ENCODE measurements at places on chromosomes 2 and 18.
A peak's percentile ranks its signal among the peaks of the same experiment; 100 is the strongest.

DNA sequence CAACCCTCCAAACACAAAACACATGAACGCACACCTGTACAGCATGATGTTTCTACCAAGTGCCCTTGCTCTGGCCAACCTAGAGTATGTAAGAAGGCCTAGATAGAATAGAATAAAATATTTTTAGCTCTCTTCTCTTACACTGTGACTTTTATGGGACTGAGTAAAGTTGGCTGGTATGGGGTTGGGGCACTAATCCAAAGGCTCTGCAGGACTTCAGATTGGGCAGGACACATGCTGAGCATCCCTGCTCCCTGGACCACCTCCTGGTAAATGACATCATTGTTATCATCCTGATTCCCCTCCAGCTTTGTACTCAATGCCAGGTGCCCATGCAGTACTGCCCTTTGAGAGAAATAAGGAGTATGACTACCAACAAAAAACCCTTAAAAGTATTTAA is 322.2 kb downstream of the SLC8A1 start:
- no peak for DNase-seq

DNA sequence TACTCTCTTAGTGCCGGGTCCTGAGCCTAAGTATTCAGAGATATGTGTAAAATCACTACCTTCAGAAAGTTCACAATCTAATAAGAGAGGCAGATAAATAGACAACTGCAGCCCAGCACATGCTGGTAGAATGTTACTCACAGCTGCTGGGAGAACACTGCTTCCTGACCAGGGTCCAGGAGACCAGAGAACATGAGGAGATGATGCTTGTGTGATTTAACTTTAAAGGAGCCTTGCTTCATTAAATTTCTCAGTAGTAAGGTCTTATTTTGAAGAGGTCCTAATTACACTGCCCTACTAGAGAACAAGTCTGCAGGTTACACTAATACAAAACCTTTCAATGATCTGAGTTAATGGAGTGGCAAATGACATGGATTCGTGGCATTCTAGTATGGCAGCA is 209.9 kb upstream of the TRIB2 start:
- DNase-seq: no peak

- DNase-seq: no peak
These were observed 67.3 kb downstream of the ACKR3 start for GRCh38 chr2:236636714-236637470.

DNA sequence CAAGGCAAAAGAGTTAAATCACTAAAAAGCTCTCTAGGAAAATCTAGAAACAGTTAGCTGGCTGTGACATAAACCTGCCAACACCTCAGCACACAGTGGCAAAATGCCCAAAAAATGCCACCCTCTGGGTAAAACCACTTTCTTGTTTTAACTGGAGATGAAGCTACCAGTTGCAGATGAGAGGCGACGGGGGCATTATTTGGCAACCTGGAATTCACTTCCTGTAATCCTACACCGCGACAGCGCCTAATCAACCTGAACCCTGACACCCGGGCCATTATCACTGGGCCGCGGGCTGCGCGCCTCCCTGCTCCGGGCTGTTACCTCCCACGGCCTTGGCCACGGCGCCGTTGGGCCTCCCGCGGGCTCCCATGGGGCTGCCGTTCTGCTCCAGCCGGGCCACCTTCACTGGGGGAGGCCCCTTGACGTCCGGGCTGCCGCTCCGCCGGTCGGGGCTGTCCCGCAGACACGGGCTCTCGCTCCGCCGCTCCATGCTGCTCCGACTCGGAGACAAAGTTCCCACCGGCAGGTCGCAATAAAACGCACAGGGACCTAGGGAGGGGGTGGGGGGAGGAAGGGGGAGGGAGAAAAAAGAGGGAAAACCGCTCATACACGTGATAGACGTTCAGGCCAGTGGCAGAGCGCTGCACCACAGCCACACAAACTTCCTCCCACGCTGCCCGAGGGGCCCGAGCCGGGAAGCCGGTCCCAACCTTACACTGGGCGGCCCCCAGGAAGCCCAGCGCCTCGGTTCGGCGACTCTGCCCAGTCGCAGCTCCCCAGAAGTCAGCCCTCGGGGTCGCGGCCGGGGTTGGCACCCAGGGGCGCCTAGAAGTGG is 2.0 kb downstream of the SATB2 start:
- DNase-seq: peak; percentile 75

DNA sequence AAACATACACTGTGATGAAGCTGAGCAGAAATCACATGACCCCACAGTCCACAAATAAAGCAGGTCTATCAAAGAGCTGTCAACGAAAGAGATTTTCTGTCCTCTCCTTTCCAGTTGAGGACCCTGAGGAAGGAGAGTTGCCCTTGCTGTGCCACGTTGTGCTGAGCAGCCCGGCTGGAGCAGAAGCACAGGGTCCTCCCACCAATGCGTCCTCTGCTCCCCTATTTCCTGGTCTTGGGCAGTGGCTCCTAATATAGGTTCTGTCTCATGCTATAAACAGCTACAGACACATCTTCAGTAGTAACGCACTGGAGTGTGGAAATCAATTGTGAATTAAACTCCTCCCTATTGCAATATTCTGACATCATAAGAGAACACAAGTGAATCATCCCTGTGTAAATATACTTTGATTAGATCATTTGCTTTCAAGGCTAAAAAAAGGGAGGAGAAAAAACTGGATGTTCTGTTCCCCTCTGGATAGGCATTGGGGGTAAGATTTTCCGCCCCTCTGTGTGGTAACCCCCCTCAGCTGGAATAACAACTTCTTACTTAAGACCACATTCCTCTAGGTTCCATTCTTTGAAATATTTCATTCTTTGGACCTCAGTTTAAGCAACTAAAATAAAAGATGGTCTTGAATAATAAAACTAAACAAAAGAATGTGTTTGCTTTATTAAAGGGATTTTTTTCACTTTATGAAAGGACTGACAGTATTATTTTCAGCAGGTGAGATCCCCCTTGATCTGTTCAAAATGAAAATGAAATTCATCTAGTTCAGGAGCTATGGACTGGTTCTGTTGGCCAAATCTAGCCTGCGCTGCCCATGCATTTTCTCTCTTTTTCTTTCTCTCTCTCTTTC is 8.3 kb upstream of the RHOB start:
- DNase-seq: peak; percentile 77

DNA sequence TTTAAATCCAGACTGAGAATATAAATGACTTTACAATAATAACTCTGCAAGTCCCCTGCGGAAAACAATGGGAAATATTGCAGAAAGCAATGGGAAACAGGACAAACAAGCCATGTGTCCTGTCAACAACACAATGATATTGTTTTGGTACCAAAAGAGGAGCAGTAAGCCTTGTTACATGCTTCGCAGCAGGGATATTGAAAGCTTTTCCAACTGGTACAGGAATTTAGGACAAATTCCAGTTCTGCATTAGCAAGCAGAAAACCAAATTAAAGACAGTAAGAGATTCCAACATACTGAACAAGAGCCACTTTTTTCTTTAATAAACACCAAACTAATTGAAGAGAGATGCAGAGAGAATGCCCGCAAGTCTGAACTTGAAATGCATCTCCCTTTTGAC is 30.0 kb downstream of the FRZB start:
- DNase-seq: no peak

DNA sequence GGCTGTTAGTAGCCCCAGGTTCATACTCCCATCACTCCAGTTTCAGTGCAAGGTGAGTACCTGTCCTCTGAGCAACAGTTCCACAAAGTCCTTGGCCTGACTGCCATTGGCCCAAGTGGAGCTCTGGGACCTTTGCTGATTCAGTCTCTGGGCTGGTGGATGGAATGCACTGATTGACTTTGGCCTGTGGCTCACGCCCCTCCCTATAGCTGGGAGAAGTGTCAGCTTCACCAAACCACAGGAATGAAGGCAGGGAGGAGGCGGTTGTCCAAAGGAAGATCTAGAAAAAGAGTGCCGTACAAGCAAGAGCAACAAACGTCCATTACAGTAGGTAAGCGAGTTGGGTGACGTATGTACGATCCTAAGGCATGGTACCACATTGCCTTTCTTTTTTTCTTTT is 34.0 kb downstream of the QPCT start:
- DNase-seq: peak; percentile 66

GRCh38 chr2:55156326-55156725 is 75.8 kb downstream of the CLHC1 start:
- DNase-seq: no peak

- peak; percentile 69 for DNase-seq
These were observed 99.1 kb downstream of the GREB1L start for GRCh38 chr18:21341141-21341540.

DNA sequence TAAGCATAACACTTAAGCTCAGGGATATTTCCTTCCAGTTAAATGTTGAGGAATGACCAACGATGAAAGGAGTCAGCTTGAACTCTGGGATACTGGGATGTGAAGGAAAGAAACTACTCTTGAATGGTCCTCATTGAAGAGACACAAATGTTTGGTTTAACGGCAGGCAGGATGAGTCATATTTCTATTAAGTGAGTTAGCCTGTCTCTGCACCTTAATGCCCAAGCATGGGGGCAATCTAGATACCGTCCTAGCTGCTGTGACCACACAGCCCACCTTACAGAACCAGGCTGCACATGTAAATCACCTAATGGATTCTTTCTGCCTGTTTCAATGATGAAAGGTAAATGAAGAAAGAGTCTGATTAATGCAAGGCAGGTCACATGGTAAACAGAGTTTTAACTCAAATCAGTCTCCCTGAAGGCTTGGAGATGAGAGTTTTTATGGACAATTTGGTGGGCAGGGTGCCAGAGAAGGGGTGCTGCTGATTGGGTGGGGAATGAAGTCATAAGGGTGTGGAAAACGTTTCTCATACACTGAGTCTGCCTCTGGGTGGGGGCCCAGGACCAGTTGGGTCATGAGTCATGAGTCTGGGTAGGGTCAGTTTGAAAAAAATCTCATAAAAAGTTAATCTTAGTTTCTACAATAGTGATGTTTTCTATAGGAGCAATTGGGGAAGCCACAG is 144.6 kb upstream of the MMADHC start:
- peak; percentile 83 for DNase-seq

GRCh38 chr18:45654677-45655076 is 39.4 kb downstream of the SLC14A2 start:
- no peak for DNase-seq

DNA sequence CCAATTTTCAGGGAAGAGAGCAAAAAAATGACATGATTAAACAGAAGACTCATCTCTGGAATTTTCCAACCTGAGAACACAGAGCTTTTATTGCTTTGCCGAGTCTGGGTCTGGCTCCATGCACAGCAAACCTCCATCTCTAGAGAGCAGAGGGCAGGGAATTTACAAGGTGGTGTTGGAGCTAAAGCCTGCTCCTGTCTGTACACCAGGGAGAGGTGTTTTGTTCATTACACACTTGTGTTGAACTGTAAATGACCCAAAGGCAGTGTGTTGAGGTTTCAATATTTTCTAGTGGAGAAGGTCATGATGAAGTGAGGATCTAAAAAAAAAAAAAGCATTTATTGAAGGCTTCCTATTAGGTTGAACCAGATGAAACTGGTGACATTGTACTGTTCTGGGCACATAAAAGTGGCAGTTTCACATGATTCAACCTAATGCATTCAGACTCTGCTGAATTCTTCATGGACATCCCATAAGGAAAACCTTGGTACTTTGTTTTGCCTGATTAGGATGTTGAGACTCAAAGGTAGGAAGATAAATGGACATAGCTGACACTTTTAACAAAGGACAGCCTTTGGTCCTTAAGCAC is 238.3 kb downstream of the CLIP4 start:
- no peak for DNase-seq

GRCh38 chr2:111176867-111177266 is 56.2 kb downstream of the BCL2L11 start:
- DNase-seq: no peak

DNA sequence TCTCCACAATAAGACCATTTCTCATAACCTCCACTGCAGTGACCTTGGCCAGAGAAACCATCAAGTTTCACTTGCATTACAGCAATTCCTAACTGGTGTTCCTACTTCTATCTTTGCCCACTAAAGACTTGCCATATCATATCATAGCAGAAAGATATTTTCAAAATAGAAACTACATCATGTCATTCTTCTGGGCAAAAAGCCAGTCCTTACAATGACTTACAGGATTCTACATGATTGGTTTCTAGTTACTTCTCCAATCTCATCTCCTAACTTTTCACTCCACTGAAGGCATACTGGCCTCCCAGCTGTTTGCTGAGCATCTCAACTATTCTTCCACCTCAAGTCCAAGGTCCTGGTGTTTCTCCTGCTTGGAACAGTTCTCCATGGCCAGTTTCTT is 151.4 kb downstream of the HNMT start:
- peak; percentile 18 for DNase-seq

GRCh38 chr2:128396946-128397345 is 78.3 kb upstream of the HS6ST1 start:
- no peak for DNase-seq

- DNase-seq: no peak
These were observed 4.0 kb downstream of the DIPK1C start for GRCh38 chr18:74453016-74453566.

GRCh38 chr2:10289352-10289751 is 13.4 kb upstream of the HPCAL1 start:
- DNase-seq: no peak

- peak; percentile 21 for DNase-seq
These were observed 132.2 kb downstream of the DOCK10 start for GRCh38 chr2:224909885-224910573.

- no peak for DNase-seq
These were observed 143.3 kb downstream of the GLI2 start for GRCh38 chr2:120878970-120879369.

GRCh38 chr2:145059343-145059742 is 539.4 kb upstream of the ZEB2 start:
- DNase-seq: no peak

GRCh38 chr2:163185160-163185559 is 346.6 kb upstream of the KCNH7 start:
- no peak for DNase-seq

DNA sequence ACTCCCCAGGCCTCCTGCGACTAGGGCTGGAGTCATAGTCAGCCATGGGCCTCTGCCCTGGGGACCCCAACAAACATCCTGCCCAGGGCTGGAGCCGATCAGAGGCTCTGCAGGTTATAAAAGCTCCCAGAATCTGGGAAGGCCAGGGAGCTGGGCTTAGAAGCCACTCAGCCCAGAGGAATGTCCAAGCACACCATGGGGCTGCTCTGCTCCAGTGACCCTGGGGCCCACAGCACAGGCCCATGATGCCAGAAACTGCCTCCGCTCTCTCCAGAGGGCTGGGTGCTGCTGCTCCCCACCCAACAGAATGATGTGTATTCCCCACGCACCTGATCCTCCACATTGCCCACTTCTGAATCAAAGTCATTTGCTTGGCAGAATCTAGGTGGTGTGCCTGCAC is 88.5 kb downstream of the ARMC9 start:
- DNase-seq: no peak
